ENCODE measurements at places on chromosomes 2 and 18. TPM values are rescaled to one million over a fixed set of nuclear protein-coding genes. Genes with fewer than 3 reads are reported as not detected.

The C2orf81 gene
- total RNA-seq, result 9.8 TPM

The OSR1 gene
- 6.9 TPM for total RNA-seq

The RAD51AP2 gene
- not detected for total RNA-seq

The RFX8 gene
- total RNA-seq, result not detected

The TMEM200C gene
- total RNA-seq, result not detected

The BMP10 gene
- not detected for total RNA-seq

The ALPP gene
- total RNA-seq, result 47.5 TPM

The CERKL gene
- 1.6 TPM for total RNA-seq

The CDKL4 gene
- total RNA-seq, result not detected

All from PC-9 (cell line).